ENCODE measurements at places on chromosomes 6 and 20.

DNA sequence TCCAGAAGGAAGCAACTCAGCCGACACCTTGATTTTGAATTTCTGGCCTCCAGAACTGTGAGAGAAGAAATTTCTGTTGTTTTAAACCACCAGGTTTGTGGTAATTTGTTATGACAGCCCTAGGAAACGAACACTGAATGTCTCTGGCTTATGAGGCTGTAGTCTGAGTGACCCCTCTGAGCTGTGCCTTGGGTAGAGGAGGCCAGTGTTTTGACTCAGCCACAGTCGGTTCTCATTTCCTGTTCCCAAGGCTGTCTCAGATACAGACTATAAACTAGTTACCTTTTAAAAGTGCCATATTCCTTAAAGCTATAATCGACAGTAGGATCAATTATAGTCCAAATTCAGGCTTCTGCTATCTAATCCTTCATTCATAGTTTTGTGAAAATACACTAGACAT, 391.2 kb upstream of the MAP3K7 start:
- DNase-seq, result no peak

DNA sequence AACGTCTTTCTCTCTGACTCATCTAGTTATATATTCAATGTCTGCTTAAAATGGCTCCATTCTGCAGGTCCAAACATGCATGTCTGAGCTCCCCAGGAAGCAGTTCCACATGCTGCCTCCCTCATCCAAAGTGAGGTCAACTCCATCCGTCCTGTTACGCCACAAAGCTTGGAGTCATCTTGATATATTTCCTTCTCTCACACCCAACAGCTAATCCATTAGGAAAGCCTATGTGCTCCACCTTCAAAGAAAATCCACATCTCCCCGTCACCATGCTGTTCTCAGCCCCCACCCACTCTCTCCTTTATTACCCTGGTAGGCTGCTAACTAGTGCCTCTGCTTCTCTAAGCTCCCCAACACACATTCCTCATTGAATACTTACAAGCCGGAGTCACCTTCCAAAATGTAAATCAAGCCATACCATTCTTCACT, 130.2 kb upstream of the SYNDIG1 start:
- DNase-seq, result no peak

DNA sequence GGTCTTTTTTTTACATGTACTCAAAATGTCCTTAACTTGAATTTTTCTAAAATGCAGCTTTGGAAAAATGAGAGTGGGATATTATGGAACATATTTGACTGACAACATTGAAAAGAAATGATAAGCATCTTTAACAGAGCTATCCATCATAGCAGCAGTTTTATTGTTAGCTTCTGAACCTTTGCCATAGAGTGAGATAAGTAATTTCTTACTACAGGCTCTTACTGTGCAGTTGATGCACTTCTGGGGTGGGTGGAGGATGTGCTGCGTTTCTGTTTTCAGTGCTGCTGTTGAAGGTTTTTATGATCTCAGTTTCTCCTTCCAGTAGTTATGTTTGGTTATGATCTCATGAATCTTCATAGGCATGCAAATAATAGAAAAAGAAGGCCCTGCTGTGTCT, 267.0 kb downstream of the TMEM242 start:
- peak; percentile 37 for DNase-seq

- no peak for DNase-seq
These were observed 80.9 kb upstream of the AFDN start for GRCh38 chr6:167745670-167746389.

DNA sequence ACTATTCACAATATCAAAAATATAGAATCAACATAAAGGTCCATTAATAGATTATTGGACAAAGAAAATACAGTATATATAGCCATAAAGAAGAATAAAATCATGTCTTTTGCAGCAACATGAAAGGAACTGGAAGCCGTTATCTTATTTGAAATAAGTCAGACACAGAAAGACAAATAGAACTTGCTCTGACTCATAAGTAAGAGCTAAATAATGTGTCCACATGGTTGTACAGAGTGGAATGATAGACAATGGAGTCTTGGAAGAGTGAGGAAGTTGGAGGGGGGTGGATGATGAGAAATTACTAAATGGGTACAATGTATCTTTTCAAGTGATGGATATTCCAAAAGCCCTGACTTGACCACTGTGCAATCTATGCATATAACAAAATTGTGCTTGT, 613.5 kb downstream of the PHF3 start:
- DNase-seq, result no peak

GRCh38 chr6:35173427-35174087, 32.4 kb upstream of the TCP11 start:
- DNase-seq, result no peak

DNA sequence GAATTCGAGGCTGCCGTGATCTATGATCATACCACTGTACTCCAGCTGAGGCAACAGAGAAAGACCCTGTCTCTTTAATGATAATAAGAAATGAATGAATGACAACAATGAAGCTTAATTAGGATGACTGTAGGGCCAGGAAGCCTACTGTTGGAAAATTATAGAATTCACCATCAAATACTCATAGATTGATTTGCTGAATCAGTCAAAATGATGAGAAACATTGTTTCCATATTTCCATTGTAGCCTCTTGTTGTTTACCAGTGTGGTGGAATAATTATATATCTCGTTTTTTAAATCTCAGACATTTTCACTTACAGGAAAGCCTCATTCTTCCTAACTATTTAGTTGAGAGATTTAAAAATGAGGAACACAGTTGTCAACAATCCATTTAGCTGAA, 96.2 kb downstream of the JAG1 start:
- DNase-seq, result no peak

DNA sequence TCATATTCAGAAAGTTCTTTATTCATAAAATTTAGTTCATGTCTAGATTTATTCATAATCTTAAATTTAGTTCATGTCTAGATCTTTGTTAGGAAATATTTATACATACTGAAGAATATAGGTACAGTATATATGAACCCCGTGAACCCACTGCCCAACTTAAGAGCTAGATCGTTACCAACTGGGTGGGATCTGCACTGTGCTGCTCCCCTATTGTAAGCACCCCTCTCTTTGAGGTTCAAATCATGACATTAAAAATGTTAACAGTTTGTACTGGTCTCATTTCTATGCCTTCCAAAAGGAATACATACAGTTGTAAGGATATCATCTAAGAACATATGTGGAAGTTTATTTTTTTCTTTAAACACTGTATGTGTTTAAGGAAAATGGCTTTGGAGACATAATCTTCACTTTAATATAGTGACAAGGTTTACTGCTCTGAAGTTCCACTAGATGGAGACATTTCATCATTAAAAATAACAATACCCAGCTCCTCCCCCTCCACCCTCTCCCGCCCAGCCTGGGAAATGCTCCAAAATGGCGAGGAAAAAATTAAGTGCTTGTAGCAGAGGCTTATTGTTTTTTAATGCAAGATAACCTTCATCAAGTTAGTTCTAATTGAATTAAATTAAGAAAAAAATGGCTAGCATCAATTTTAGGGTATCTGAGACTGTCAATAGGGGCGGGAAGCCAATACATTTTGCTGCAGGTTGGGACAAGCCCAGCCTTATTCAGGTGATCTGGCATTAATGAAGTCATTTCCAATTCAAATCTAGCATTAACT, 104.1 kb upstream of the TRAF3IP2 start:
- peak; percentile 24 for DNase-seq

DNA sequence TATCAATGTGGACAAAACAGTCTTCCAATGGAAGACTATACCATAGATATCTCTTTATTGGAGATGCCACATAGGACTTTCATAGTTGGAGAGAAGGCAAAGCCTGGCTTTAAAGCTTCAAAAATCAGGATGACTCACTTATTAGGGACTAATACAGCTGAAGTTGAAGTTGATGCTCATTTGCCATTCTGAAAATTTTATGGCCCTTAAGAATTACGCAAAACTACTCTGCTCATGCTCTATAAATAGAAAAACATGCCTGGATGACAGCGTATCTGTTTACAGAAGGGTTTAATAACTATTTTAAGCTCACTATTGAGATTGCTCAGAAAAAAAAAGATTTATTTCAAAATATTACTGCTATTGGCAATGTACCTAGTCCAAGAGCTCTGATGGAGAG, 155.5 kb upstream of the DST start:
- DNase-seq, result no peak

DNA sequence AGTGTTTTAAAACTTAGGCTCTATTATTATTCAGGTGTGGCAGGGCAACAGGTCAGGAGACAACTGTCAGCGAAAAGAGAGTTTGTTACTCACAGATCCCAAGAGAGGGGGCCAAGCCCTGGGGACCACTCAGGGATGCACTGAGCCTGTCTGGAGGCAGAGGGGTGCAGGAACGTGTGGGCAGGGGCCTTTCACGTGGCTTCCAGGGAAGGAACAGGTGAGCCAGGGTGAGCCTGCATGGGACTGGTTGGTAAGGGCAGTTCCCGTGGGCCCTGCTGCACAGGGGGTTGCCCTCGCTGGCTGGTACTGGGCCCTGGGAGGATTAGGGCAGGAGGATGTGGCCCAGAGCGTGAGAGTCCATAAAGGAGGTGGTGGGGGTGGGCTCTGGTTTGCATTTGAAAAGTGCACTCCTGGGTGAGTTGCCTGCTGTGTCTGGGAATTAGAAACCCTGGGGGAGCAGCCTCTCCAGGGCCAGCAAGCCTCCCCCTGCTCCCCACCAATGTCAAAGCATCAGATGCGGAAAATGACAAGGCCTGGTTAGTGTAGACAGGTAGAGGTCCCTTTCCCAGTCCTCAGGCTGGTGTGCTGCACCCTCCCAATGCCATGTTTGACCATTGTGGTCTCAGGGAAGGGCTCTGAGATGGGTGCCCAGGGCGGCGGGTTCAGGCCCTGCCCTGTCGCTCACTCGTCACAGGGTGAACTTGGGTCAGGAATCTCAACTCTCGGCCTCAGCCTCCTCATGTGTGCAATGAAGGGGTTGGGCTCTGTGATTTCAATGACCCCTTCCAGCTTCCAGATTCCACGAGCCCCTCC, 127.4 kb upstream of the RPS6KA2 start:
- DNase-seq, result no peak

GRCh38 chr6:144411531-144412165, 126.5 kb downstream of the UTRN start:
- no peak for DNase-seq

GRCh38 chr6:5752391-5752680, 254.4 kb downstream of the NRN1 start:
- DNase-seq, result no peak

DNA sequence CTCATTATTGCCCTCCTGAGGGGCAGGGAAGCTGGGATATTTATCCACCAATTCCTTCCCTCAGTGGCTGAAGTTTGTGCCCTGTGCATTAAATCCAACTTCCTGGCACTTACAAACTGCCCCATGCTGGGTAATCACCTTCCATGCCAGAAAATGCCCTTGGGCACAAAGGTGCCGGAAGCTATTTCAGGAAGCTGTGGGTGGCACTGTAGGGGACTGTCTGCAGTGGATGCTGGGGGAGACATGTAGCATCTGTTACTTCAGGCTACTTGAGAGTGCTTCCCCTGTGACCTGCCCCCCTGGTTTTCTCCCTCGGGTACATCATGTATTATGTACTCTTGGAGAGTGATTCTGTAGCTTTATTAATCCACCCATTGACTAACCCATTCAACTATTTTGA, 24.7 kb upstream of the RALGAPA2 start:
- no peak for DNase-seq

GRCh38 chr6:139323511-139324300, 31.9 kb upstream of the TXLNB start:
- peak; percentile 76 for DNase-seq

DNA sequence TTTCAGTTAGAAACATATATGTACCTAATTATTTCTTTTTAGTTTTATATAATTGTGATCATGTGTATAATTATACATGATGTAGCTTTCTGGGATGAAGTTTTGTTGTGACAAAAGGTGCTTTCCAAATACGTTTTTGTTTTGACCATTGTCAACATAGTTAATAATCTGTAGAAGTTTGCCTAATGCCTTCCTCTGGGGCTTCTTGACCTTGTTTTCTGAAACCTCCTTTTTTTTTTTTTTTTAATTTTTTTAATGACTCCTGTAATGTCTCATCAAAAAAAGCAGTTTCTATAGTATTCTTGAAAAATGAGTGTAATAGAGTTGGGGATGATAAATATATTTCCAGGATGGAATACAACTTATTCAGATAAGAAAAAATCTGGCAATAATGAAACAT, 434.7 kb upstream of the SOX4 start:
- DNase-seq, result no peak

- DNase-seq, result no peak
These were observed 36.7 kb upstream of the INSM1 start for GRCh38 chr20:20331156-20331555.

DNA sequence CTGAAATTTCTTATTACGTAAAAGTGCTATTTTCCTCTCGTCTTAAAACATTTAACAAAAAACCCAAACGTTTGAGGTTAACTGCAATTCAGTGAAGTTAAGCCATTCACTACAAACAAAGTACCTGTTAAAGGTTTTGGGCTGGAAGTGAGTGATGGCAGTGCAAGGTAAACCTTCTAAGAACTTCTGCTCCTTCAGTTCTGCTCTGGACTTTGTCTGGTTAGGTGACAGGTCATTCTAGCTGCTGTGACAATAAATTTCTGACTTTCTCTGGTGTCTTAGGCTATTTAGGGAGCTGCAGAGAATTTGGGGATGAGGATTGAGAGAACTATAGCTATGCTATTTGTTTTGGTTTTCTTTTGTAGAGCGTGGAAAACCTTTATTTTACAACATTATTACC, 36.5 kb upstream of the NEDD9 start:
- no peak for DNase-seq

- DNase-seq, result no peak
These were observed 26.8 kb upstream of the HSF2 start for GRCh38 chr6:122372647-122373046.

GRCh38 chr20:41362748-41363140, 3.9 kb downstream of the EMILIN3 start:
- DNase-seq, result no peak

DNA sequence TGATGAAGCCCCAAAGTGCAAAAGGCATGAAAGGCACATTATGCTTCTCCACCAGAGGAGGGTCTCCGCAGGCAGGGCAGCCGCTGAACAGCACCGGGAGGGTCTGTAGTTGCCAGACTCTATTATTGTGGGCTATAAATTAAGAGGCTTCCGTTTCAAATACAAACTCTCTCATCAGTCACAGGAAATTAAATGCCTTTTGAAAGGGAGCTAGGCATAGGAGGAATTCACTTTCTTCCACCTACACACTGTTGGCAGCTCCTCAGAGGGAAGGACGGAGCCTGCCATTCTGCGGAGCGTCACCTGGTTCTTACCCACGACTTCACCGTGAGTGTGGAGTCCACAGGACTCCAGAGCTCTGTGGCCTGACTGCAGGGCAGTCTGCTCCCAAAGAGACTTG, 140.8 kb upstream of the AGPAT4 start:
- no peak for DNase-seq
